Memory B cell (primary cell): ENCODE measurements at places on chromosomes 5 and 9.
A peak's percentile ranks its signal among the peaks of the same experiment; 100 is the strongest.

DNA sequence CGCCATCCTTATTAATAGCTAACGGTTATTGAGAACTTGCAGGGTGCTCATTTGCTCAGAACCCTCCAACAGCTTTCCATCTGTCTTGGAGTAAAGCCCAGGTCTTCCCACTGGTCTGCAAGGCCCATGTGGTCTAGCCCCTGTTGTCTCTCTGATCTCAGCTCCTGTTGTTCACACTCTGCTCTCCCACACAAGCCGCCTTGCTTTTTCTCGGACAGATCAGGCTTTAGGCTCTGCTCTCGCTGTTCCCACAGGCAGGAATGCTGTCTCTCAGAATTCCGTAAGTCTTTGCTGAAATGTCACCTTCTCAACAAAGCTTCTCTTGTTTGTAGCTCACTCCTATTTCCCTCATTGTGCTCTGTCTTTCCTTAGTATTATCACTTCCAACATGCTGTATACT, 34.3 kb downstream of the GPR107 start:
- DNase-seq: no peak

DNA sequence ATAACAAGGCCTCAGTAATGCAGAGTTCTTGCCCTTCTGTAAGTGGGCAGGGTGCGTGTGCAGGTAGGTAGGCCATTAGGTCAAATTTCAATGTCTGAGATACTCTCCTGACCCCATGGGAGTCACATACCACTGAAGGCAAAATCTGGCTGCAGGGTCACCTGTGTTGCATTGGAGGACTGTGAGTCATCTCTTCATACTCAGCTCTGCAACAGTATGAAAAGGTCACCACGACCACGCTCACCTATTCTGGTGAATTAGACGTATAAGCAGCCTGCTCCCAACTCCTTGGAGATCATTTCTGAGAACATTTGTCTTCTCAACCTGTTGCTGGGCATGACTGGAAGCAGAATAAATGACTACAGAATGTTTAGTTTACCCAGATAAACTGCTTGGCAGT, 599.8 kb downstream of the PDE4D start:
- no peak for DNase-seq

DNA sequence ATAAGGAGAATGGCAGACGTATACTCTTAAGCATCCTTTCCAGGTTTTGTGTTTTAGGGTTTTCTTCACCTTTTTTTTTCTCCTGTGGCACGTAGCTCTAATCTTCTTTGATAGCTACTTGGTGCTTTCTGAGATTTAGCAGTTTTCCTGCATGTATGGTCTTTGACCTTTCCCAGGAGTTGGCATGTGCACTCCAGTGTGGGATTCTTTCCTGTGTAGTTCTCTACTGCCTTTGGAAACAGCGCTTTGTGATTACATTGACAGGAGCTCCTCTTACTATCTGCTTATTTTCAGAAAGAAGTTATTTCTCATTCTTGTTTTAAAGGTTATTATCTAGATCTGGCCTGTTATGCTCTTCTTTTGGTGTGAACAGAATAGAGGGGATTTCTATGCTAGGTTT, 65.5 kb downstream of the UNC13B start:
- DNase-seq: no peak

DNA sequence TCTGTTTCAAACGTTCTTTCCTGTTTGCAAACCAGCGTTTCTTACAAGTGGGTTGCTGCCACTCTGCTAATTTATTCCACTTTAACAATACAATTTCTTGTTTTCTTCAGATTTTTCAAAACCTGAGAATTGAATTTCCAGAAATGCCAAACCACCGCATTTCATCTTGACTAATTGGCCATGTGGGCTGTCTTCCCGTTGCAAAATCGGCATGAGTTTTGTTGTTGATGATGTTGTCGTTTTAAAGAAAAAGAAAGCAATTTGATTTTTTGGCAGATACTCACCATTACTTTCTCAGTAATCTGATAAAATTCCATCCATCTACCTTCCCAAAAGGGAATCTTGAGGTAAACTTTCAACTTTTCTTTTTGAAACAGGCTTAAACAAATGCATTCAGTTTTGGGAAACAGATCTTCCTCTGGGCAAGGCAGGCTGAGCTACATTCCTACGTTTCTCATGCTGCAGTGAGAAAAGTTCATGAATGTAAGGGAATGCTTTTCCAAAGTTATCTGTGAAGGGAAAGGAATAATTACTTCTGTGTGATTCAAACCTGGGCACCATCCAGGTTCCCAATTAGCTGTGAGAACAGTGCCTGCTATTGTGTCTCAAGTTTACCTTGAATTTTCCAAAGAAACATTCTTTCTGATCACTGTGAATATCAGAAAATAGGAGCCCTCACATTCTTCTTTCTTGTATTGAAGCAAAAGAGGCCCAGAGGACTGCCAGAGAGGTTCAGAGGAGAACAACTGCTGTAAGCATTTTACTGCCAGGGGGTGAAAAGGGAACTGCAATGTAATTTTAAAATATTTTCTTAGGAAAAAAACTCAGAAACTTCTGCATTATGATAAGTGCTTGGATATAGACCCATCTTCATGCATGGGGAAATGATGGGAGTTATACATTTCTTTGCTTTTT, 100.7 kb upstream of the TUT7 start:
- no peak for DNase-seq

DNA sequence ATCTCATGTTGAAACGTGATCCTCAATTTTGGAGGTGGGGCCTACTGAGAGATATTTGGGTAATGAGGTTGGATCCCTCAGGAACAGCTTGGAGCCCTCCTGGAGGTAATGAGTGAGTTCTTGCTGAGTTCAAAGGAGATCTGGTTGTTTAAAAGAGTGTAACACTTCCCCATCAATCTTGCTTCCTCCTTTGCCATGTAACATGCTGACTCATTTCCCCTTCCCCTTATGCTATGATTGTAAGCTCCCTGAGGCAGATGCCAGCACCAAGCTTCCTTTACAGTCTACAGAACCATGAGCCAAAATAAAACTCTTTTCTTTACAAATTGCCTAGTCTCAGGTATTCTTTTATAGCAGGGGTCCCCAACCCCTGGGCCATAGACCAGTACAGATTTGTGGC, 352.3 kb downstream of the SLCO4C1 start:
- no peak for DNase-seq

DNA sequence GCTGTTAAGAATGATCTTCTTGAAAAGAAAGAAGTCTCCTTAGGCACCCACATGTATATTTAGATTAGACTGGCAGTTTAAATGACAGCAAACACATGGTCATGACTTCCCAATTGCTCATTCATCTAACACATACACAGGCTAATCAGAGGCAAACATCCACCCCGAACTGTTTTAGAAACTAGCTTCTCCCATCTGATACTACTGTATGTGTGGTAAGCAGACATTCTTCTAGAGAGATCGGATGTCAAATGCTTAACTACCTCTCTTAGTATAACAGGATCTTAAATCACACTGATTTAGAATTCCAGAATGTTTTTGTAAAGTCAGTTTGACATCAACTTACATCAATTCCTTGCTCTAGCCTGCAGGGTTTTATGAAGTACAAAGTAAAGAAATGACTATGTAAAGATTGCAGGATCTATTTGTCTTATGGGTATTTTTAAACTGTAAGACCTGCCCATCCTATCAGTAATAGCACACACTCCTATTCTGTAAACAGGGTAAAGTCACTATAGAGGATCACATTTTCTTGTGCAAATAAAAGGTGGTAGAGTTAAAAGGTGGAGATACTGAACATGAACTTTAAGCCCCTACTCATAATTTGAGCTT, 239.7 kb downstream of the MLLT3 start:
- DNase-seq: no peak

DNA sequence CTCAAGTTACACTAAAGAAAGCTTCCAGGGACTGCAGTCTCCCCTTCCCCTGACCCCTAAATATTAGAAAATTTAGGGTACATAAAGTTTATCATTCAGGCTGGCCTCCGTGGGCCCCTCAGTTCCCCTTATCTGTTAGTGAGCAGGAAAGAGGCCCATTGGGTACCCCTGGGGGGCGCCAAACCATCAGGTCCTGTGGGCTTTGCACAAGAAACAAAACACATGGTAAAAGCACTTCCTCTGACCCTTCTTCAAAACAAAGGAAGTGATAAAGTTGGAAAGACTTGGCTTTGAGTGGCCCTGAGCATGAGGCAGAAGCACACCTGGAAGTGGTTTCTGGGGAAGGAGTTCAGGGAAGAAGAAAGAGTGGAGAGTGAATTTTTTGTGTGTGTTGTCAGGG, 213.0 kb downstream of the SMARCA2 start:
- DNase-seq: no peak

- no peak for DNase-seq
Observed at GRCh38 chr5:28208356-28208755, 1170.0 kb upstream of the CDH9 start.

DNA sequence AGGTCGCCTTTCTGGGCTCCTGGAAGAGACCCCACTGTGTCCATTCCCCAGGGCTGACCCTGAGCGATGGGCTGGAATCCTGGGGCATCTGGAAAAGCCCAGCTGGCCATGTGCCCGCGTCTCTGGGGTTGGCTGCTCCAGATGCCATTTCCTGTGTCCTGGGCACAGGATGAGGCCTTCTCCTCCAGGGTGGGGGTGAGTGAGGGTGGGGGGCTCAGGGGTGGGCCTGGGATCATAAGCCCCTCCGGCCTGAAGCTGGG, 30.7 kb downstream of the PAEP start:
- no peak for DNase-seq

- DNase-seq: no peak
Observed at GRCh38 chr9:84970432-84970831, 300.9 kb downstream of the NTRK2 start.

DNA sequence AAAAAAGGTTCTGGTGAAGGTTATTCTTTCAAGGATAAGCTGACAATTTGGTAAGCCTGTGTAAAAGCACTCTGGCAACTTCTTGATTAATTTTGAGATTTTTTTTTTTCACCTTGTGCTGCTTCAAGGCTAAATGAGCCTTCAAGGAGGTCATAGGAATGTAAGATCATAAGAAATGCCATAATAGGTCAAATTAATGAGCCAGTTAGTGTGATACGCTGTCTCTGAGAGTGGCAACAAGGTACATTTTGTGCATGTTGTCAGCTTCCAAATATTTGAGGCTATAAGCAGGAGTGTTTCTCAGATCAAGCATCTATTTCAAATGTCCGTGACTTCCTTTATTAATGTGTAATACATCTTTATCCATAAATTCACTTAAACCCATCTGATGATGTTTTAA, 72.3 kb upstream of the CDH6 start:
- DNase-seq: no peak

GRCh38 chr5:142847898-142848790, 78.0 kb downstream of the ARHGAP26 start:
- no peak for DNase-seq

DNA sequence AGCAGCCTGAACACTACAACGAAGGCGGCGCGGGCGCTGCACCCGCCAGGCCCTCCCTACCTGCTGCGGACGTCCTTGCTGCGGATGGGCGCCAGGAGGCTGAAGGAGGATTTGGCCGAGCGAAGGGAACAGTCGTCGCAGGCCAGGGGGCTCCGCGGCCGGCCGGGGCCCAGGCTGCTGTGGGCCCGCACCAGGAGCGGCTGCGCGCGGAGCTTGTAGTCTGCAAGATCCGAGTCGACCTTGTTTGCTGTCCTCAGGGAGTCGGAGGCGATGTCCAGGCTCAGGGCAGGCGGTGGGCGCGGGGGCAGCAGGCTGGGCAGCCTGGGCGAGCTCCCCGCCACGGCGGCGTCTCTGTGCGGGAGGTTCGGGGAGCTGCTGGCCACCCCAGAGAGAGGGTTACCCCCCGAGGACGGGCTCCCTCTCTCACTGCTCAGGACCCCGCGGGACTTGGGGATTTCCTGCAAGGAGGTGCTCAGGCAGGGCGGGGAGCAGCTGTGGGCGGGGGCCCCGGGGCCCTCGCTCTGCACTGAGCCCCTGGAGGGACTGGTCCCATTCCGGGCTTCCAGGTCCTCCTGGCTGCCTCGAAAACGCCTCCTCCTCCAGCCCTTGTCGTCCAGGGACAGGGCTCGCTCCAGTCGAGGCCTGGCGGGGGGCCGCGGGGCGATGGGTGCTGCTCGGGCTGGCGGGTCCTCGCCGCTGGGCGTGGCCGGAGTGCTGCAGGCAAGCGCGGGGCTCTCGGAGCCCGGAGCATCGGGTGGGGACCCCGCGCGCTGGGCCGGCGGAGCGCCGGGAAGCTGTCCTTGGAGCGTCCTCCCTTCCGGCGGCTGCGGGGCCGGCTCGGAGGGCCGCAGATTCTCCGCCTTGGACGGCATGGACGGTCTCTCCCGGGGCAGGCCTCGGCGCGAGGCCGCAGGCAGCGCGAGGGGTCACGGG, 831 bp downstream of the INPP5E start:
- peak; percentile 46 for DNase-seq

- DNase-seq: no peak
Observed at GRCh38 chr5:39998518-39998917, 573.7 kb upstream of the DAB2 start.

DNA sequence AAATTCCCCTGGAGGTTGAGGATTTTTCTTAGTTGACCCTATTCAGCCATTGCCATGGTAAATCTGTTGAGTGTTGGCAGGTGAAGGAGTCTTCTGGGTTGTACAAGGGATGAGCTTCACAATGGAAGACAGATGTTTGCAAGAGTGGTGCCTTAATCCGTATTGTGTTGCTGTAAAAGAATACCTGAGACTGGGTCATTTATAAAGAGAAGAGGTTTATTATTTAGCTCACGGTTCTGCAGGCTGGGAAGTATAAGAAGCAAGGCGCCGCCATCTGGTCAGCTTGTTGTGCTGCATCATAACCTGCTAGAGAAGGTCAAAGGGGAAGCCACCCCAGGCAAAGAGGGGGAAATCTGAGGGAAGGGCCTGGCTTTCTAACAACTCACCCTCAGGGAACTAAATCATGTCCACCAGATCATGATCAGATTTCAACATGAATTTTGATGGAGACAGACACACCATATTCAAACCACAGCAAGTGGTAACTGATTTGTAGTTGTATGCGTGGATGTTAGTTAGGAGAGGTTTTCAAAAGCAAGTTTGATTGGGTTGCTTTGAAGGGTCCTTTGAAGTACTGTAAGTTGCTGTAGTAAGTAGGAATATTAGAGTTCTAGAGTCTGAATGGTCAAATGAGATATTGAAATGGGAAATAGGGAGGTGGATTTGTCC, 2.5 kb downstream of the TNPO1 start:
- peak; percentile 44 for DNase-seq

DNA sequence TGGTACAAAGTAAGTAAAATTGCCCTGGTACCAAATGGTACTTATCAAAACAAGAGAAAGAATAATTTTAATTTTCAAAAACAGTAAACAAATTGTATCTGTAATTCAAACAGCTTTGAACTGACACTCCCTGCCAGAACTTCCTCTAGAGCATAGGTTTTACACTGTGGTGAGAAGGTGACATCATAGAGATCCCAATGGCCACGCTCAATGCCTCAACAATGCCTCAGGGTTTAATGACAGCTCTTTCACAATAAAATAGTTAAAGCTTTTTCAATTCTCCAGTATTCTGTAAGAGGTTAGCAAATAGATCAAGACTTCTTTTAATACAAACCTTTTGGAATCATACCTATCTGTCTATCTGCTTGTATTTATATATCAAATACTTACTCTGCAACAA, 437.1 kb downstream of the PRR16 start:
- DNase-seq: no peak

- no peak for DNase-seq
Observed at GRCh38 chr5:171953860-171954701, 52.4 kb downstream of the FBXW11 start.
